ENCODE measurements at places on chromosomes 11 and 22.

DNA sequence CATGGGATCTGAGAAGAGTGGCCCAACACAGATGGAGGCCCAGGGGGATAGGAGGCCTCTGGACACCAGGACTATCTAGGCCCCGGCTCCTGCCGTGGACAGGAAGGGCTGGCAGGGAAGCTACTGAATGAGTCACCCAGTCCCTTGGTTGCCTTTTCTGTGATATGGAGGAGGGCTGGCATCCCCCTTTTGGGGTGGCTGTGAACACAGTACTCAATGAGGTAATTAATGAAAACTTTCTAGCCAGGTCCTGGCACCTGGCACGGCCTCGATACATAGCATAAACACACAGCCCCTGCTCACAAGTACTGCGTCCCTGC is 163.2 kb downstream of the CHST1 start:
- DNase-seq = no peak

- DNase-seq = no peak
These were observed 58.2 kb upstream of the GNAZ start for GRCh38 chr22:23012081-23012622.

GRCh38 chr11:14669499-14669898 is 25.9 kb downstream of the PDE3B start:
- DNase-seq = no peak

- no peak for DNase-seq
These were observed 84.2 kb downstream of the CCDC83 start for GRCh38 chr11:85939099-85940015.
